Activated CD4-positive, alpha-beta T cell treated with anti-CD3 and anti-CD28 coated beads for 1 hour (primary cell): ENCODE measurements at places on chromosomes 7 and 10.

DNA sequence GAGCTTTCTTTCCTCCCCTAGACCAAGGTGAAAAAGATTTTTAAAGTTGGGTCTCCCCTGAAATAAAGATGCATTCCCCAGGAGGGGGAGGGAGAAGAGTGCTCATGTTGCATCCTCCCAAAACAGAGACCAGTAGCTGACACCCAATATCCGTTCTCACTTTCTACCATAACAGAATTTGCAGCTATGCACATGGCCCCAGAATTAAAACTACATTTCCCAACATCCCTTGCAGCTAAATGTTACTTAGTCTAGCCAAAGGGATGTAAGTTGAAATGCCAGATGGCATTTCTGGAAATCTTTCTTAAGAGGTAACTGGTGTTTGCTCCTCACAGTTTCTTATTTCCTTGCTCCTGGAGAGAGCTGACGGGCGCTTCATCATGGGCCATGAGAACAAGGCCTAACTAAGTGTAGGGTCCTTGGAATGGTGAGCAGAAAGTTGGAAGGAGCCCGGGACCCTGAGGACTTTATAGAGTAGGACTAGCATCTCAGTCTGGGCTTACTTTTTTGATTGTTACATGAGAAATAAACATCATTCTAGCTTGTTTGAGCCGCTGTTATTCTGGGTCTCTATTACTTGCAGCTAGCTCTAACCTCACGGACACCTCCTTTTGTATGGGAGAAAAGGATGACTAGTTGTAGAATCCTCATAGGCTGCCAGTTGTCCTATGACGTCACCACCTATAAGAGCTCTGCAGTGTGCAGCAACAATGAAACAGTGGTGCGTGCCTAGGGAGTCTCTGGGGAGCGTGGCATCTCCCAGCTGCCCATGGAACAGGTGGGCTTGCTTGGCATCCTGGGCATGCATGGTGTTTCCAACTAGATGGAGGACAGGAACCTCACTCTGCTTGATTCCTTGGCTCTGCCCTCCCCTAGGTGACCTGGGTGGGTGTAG lies 46.1 kb upstream of the EXOC6 start:
- DNase-seq = no peak

DNA sequence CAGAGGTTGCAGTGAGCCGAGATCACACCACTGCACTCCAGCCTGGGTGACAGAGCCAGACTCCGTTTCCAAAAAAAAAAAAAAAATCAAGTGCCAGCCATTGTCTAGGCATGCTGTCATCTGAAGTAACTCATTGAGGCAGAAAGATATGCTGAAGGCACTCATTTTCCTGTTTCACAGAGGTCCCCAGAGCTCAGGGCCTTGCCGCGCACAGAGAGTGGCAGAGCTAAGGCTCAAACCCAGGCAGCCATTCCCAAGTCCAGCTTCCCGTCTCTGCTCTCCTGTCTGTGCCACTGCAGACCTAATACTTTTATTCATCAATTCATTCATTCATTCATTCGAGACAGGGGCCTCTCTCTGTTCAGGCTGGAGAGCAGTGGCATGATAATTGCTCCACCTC lies 3.5 kb downstream of the GRIFIN start:
- DNase-seq = no peak

DNA sequence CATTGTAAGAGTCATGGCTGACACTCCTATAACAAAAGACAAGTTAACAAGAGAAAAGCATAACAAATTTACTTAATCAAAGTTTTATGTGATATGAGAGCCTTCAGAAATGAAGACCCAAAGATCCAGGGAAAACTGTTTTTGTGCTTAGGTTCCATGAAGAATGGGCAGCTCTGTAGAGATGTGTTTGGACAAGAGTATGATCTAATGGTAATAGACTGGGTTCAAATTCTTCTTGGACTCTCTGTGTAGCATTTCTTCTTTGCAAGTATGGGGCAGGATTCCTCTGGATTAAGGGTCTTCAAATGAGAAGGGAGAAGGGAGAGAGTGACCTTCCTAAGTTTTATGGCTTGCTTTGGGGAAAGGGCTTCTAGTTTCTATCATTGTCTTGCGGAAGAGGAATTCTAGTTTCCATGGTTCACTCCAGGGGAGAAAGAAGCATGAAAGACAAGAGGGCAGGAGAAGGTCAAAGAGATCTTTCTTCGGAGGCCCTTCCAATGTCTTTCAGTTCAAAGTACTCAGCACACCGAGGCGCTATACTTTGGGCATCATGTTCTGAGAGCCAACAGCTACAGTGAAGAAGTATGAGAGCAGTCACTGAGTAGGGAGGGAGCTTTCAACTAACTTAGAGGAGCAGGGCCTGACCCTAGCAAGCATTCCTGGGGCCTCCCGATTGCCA lies 15.4 kb downstream of the IFIT3 start:
- DNase-seq = no peak

DNA sequence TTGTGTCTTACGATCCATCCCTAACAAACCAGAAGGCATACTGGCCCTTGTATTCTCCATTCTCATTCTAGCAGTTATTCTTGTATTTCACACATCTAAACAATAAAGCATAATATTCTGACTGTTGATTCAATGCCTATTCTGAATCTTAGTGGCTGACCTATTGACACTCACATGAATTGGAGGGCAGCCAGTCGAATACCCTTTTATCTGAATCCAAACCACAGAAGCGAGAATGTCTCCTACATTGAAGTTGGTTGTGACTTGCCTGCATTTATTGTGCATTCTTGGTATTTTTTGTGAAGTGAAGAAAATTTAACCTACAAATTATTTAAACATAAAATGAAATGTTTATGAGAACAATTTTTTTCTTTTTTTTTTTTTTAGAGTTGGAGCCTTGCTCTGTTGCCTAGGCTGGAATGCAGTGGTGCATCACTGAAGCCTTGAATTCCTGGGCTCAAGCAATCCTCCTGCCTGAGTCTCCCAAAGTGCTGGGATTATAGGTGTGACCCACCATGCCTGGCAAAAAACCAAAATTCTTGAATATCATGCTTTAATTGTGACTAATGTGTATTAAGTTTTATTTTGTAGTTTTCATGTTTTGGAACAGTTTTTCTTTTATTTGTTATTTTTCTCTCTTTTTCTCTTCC lies 22.7 kb downstream of the EXOC4 start:
- no peak for DNase-seq

DNA sequence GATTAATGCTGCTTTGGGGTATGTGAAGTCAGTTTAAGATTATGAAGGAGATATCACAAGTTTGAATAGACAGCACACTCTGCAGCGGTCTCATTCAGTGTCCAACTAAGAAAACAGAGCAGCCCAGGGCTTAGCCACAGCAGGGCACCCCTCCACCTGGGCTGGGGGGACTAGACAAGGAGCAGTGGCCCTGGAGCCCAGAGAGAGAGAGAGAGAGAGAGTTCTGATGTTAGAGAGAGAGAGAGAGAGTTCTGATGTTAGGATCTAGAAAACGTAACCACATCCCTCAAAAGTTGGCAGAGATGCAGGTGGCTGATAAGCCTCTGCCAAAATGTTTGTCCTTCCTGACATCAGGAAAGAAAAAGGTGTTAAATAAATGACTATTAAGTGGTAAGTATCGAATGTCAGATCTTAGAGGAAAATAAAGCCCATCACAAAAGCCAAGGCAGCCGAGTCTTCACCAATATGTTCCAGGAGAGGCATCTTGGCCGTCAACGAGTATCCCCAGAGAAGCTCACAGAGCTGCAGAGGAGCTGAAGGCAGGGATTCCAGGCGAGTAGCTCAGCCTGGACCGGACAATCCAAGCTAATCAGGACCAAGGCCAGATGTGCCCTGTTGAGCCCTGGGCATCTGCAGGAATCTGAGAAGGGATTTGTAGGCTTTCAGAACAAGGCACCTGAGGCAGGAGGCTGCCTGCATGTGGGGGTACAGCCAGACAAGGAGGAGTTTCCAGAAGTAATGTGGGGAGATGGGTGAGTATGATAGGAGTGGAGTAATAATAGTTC lies 150.1 kb upstream of the TCF7L2 start:
- no peak for DNase-seq

- no peak for DNase-seq
Measured at GRCh38 chr10:92328993-92329392, 38.0 kb downstream of the MARCHF5 start.

GRCh38 chr7:28507525-28508282 lies 95.4 kb downstream of the CREB5 start:
- no peak for DNase-seq
